Osteoblast (primary cell): ENCODE measurements at places on chromosomes 1 and 21. TPM values are rescaled to one million over a fixed set of nuclear protein-coding genes. Genes with fewer than 3 reads are reported as not detected.

DNA sequence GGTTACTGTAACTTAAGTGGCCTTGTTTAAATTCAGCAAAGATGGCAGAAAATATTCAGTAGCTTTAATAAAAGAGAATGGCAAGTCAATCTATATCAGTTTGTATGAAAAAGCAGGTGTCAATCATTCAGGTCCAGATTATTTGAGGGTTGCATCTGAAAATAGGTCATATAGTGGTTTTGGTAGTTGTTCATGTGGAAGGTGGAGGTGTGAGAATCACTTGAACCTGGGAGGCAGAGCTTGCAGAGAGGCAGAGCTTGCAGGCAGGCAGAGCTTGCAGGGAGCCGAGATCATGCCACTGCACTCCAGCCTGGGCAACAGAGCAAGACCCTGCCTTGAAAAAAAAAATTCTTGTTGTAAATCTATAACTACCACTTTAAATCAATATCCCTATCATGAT lies 88.6 kb downstream of the ZSWIM5 start:
- no peak overlapping the region for H3K4me3 ChIP-seq
- peaks cover 9% of the 10 kb centered on the region for H3K27me3 ChIP-seq
- H3K27ac ChIP-seq, result no peak overlapping the region
- no peak for DNase-seq

- no peaks in the 10 kb centered on the region for H3K36me3 ChIP-seq
- no peak overlapping the region for H3K4me3 ChIP-seq
- H3K4me1 ChIP-seq, result peaks cover 17% of the 10 kb centered on the region
Observed at GRCh38 chr1:159889202-159889601, 10.8 kb downstream of the CFAP45 start.

Gene TOE1
- total RNA-seq, result 6.5 and 8.5 TPM in 2 replicates

- no peak overlapping the region for H3K4me3 ChIP-seq
- no peak overlapping the region for H3K27ac ChIP-seq
- H3K36me3 ChIP-seq, result no peaks in the 10 kb centered on the region
- DNase-seq, result no peak
Observed at GRCh38 chr1:85824066-85824840, 116.0 kb upstream of the ZNHIT6 start.

- no peaks in the 10 kb centered on the region for H3K36me3 ChIP-seq
- peak; percentile 43 for DNase-seq
- no peak overlapping the region for H3K27ac ChIP-seq
- no peak overlapping the region for H3K4me3 ChIP-seq
- H3K27me3 ChIP-seq, result no peaks in the 10 kb centered on the region
- H3K4me1 ChIP-seq, result no peaks in the 10 kb centered on the region
Observed at GRCh38 chr1:233909195-233909594, 4.7 kb downstream of the SLC35F3 start.

Gene MEF2D
- 12.4 and 14.1 TPM in 2 replicates for total RNA-seq

DNA sequence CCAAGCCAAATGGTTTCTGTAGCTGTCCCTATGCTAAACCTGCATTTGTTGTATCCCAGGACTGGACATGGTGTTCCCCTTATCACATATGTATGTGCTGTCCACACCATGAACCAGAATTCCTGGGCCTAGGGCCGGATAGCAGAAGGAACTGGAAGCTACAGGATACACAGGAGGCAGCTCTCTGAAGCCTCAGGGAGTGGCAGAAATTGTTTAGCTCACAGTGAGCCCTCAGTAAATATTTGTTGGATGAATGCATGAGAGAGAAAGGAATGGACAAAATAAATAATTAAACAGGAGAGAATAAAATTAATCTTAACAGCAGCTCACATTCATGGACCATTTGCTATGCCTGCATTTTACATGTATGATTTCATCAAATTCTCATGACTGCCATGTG lies 2.1 kb downstream of the NIPAL3 start:
- H3K4me3 ChIP-seq, result peak overlapping the region; percentile 78
- peak overlapping the region; percentile 90 for H3K27ac ChIP-seq
- H3K36me3 ChIP-seq, result peaks cover 21% of the 10 kb centered on the region
- no peaks in the 10 kb centered on the region for H3K27me3 ChIP-seq
- no peak for DNase-seq
- H3K4me1 ChIP-seq, result peaks cover 41% of the 10 kb centered on the region

DNA sequence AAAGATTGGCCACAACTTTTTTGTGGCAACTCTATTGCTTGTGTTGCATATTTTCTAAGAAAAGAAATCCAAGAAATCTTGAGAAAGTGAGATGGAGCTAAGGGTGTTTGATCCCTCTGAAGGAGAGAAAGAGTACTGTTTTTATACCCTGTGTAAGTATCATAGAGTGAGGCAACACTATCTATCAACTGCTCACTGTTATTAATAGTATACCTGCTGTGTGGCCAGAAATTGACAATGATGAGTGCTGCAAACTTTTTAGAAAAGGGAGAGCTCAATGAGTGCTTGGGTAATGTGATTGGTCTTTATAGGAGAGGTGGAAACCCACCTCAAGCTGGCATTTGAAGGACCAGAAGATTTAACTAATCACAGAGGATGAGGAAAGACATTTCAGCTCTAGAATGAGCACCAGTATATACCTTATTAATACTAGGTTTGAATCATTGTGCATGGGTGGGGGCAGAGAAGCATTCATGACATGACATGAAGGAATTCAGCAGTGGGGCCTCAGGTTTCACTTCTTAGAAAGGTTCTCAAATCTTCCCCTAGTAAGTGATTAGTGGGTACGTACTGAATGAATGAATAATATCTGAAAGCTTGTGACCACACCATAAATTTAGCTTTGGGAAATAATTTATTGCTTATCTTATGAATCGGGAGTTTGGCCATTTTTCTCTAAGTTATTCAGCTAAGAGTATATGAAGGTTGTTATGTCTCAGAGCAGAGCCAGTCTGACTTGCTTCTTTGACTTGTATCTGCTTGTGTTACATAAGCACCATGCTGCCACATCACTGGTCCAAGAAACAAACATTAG lies 169.2 kb upstream of the SGIP1 start:
- H3K27ac ChIP-seq, result peak overlapping the region; percentile 82
- peaks cover 26% of the 10 kb centered on the region for H3K4me1 ChIP-seq
- DNase-seq, result peak; percentile 19
- H3K4me3 ChIP-seq, result no peak overlapping the region
- peaks cover 47% of the 10 kb centered on the region for H3K36me3 ChIP-seq

Gene NCF2
- 0.88 and 2.2 TPM in 2 replicates for total RNA-seq

Gene SLC26A9
- not detected in 2 replicates for total RNA-seq

Gene GPR52
- total RNA-seq, result 1.4 and 2.4 TPM in 2 replicates

DNA sequence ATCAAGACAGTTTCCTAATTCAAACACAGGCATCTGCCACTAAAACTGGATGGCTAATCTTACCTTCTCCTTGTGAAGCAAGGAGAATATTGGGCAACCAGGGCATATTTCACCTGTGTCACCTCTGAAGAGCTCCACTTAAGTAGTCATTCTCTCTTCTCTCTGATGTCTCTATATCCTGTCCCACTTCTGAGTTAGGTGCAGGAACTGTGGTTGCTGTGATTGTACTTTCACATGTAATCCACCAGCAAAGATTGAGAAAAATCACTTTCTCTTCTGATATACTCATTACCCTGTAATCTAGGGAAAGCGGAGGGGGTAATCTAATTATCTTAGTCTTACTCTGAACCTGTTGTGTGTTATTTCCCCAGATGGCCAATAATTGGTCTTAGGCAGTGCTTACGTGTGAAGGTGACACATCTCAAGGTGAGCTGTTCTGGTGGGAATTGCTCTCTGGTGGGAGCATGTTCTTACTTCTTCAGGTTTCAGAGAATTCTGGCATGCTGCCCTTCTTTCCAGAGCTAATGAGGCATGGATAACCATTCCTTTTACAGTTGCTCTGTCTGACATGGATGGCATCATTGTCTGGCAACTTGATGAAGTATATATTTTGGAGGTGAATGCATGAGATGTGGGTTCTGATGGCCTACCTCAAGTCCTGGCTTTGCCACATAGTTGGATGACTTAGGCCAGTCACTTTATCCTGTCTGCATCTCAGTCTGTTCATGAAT lies 12.0 kb downstream of the XCL2 start:
- no peak overlapping the region for H3K27ac ChIP-seq
- DNase-seq, result no peak
- no peaks in the 10 kb centered on the region for H3K27me3 ChIP-seq
- no peaks in the 10 kb centered on the region for H3K4me1 ChIP-seq
- H3K4me3 ChIP-seq, result no peak overlapping the region

DNA sequence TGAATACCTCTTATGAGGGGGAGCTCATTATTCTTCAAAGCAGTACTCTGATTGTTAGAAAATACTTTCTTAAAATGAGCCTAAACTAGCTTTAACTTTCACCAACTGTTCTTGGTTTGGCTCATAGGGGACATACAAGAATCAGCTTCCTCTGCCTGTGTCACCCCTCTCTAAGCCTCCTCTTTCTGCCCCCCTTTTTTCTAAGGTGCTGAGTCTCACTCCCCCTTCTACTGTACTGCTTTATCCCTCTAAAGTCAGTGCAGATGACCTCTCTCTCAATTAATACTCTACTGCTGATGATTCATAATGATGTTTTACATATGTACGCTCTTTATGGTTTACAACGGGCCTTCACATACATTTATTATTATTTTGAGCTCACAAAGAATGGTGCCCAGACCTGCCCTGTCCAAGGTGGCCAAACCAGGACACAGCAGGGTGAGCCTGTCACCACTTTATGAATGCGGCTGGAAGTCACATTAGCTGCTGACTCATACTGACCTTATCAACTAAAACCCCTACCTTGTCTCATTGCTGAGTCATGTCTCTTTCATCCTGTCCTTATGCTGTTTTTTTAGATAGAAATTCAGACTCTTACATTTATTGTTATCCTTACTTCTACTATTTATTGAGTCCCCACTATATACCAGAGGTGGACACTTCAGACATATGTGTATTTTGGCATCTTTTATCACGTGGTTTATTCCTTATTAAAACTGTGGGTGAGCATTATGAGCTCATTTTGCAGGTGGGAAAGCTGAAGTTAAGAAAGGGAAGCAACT lies 126.9 kb downstream of the RNF220 start:
- H3K4me1 ChIP-seq, result no peaks in the 10 kb centered on the region
- H3K36me3 ChIP-seq, result no peaks in the 10 kb centered on the region
- no peak overlapping the region for H3K4me3 ChIP-seq
- DNase-seq, result no peak

Gene C8A
- not detected in 2 replicates for total RNA-seq

DNA sequence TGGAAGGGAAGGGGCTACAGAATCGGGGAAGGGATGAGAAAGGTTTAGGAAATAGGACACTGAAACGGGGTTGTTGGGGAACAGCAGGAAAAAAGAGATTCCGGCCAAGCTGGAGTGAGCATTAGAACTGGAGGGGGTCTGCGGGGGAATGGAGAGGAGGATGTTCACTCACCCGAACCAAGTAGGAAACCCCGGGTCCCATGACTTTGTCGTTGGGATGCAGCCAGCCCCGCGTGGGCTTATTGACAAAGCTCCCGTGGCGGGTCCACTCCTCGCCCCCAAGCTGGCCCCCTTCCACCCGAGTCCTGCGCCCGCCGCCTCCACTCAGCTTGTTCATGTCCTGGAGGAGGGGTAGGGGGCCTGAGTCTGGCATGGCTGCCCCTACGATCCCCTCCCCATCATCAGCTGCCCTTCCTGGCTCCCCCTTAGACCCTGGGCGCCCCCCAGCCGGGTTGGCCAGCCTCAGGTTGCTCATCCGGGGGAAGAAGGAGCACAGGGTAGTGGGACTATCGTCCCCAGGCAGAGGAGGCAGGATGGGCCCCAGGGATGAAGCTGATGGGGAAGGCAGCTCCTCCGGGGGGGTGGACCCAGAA lies 591 bp downstream of the SHC1 start:
- DNase-seq, result peak; percentile 80
- H3K36me3 ChIP-seq, result peaks cover 34% of the 10 kb centered on the region
- H3K4me3 ChIP-seq, result peak overlapping the region; percentile 83
- H3K4me1 ChIP-seq, result peaks cover 59% of the 10 kb centered on the region
- no peaks in the 10 kb centered on the region for H3K27me3 ChIP-seq

GRCh38 chr1:31372751-31373055 lies 173 bp downstream of the FABP3 start:
- no peaks in the 10 kb centered on the region for H3K27me3 ChIP-seq
- H3K27ac ChIP-seq, result no peak overlapping the region
- peak overlapping the region; percentile 72 for H3K4me3 ChIP-seq
- H3K4me1 ChIP-seq, result peaks cover 25% of the 10 kb centered on the region
- DNase-seq, result peak; percentile 81

Gene SYNJ1
- total RNA-seq, result 5.6 and 6.2 TPM in 2 replicates

DNA sequence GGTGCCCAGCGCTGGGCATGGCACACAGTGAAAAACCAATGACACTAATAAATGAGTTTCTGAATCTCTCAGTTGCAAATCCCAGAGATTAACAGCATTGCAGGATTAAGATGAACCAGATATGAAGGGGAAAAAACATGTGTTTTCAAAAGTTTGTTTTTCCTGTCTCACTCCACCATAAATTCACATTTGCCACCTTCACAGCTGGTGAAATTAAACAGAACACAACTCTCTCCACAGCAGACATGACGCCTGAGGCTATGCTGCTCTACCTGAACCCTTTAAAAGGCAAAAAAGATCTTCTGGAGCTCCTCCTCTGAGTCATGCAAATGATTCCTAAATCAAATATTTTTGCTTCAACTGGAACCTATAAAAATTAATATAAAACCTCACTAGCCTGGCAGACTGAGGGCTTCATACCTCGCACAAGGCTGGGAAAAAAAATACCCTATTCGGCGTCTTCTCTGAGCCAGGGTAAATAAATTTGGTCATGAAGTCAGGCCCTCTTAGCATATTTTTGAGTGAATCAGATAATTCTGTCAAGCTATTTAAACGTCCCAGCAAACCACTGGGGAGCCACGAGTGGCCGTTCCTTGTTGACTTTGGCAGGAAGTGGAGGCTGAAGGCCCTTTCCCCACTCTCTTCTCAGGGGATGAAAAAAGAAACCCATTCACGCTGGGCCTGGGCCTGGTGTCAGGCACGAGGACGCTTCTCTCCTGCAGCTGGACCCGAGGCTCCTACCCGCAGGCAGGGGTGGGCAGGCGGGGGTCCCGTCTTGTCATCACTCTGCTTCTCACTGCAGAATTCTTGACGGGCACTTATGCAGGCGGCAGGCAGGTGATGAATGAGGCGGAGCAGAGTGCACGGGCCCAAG lies 53.0 kb downstream of the DMRTB1 start:
- peak overlapping the region; percentile 75 for H3K27ac ChIP-seq
- H3K4me1 ChIP-seq, result peaks cover 20% of the 10 kb centered on the region
- H3K4me3 ChIP-seq, result no peak overlapping the region
- DNase-seq, result peak; percentile 99
- no peaks in the 10 kb centered on the region for H3K36me3 ChIP-seq

- H3K27me3 ChIP-seq, result no peaks in the 10 kb centered on the region
- no peak for DNase-seq
- no peaks in the 10 kb centered on the region for H3K36me3 ChIP-seq
Observed at GRCh38 chr1:171257607-171258076, 9.3 kb downstream of the FMO1 start.

DNA sequence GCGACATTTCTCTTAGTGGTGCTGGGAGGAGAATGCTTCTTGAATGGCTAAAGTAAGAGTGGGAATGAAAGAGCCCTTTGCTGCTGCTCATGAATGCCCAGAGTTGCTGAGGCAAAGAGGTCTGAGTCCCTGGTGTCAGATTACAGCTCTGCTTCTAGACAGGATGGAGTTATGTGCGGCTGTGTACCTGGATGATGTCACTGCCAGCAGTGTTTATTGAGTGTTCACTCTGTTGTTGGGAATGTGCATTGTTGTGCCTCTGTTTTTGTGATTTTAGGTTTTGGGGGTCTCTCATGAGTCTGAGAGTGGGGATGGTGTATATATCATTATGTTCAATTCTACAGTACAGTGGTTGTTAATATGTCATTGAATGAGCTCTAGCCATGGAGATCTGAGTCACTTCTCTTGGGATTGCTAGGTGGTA lies 2.7 kb downstream of the CDC14A start:
- H3K4me3 ChIP-seq, result no peak overlapping the region
- DNase-seq, result peak; percentile 74
- no peaks in the 10 kb centered on the region for H3K27me3 ChIP-seq
- no peak overlapping the region for H3K27ac ChIP-seq
- H3K4me1 ChIP-seq, result peaks cover 20% of the 10 kb centered on the region
